ENCODE measurements at places on chromosomes 4 and X.

- DNase-seq = no peak
Measured at GRCh38 chr4:153555730-153556434, 89.7 kb downstream of the TMEM131L start.

DNA sequence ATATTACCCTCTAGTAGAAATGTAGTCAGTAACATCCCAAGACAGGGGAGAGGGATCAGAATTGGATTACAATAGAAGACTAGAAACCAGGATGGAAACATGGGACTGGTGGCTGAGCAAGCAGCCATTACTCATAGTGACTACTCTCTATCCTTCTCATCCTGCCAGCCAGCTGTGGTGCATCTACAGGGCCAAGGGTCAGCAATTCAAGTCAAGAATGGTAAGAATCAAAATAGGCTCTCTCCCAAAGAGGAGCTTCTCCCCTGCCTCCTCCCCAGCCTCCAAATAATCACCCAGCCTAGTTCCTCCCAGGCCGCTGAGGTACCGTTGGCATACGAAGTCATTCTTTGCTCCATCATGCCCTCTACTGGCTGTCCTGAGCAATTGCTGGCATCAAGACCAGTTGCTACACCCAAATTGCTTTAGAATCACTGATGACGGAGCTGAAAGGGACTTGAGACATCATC is 19.4 kb downstream of the AWAT2 start:
- no peak for DNase-seq

- DNase-seq = no peak
Measured at GRCh38 chr4:171239196-171239595, 574.0 kb upstream of the GALNTL6 start.

DNA sequence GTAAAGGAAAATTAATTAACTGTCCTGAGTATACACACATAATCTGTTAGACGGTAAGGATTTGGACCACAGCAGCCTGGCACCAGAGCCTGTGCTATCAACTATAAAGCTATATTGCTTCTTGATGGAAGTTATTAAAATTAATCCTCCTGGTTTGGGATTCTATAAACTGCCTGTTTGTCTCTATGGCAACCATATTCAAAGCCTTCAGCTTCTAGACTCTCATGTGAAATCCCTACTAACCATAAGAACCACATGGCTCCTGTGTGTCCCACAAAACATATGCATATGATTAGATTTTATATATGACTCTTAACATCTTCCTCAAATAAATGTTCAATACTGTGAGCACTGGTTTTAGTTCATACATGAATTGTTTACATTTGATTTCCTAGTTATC is 380.8 kb downstream of the ANKRD50 start:
- DNase-seq = no peak

DNA sequence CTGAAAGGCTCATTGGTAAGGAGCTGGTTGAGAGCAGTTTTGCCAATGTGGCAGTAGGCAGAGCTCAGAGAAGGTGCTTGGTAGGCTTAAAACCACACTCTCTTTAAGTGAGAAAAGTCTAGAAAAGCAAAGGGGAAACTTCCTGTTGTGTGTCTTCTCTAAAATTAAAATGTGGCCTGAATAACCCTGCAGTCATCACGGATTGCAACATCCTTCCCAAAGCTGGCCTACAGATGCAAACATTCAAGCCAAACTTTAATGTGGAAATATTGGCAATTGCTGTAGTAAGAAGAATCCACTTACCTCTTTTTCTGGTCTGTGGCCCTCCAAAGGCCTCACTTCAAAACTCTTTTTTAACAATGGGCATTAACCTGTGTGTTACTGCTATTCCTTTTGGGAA is 348.5 kb downstream of the OPHN1 start:
- DNase-seq = no peak

DNA sequence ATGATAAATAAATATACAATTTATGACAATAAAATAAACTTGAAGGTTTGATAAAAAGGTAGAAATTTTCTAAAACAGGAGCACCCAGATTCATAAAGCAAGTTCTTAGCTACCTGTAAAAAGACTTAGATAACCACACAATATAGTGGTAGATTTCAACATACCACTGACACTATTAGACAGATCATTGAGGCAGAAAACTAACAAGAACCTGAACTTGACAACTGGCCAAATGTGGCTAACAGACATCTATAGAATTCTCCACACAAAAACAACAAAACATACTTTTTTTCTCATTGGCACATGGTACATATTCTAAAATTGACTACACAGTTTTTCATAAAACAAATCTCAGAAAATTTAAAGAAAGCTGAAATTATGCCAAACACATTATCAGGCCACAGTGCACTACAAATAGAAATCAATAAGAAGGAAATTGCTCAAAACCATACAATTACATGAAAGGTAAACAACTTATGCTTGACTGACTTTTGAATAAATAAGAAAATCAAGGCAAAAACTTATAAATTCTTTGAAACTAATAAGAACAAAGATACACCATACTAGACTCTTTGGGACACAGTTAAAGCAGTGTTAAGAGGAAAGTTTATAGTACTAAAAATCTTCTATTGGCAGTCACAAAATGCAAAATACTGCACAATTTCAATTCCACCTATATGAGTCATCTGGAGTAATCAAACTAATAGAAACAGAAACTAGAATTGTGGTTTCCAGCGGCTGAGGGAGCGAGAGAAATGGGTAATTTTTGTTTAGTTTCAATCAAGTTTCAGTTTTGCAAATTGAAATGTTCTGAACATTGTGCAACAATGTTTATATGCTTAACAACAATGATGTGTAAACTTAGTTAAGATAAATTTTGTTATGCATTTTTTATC is 925.6 kb downstream of the SH3BGRL start:
- DNase-seq = no peak

All from stimulated activated CD8-positive, alpha-beta memory T cell treated with anti-CD3 and anti-CD28 coated beads, Interleukin-12 subunit alpha, Interleukin-12 subunit beta, amount 100 ng/mL, for 4 hours (primary cell).